ENCODE measurements at places on chromosomes 2 and 18. TPM values are rescaled to one million over a fixed set of nuclear protein-coding genes. Genes with fewer than 3 reads are reported as not detected.

C2orf80 gene
- not detected for total RNA-seq

CCDC68 gene
- total RNA-seq = 8.6 TPM

DNA sequence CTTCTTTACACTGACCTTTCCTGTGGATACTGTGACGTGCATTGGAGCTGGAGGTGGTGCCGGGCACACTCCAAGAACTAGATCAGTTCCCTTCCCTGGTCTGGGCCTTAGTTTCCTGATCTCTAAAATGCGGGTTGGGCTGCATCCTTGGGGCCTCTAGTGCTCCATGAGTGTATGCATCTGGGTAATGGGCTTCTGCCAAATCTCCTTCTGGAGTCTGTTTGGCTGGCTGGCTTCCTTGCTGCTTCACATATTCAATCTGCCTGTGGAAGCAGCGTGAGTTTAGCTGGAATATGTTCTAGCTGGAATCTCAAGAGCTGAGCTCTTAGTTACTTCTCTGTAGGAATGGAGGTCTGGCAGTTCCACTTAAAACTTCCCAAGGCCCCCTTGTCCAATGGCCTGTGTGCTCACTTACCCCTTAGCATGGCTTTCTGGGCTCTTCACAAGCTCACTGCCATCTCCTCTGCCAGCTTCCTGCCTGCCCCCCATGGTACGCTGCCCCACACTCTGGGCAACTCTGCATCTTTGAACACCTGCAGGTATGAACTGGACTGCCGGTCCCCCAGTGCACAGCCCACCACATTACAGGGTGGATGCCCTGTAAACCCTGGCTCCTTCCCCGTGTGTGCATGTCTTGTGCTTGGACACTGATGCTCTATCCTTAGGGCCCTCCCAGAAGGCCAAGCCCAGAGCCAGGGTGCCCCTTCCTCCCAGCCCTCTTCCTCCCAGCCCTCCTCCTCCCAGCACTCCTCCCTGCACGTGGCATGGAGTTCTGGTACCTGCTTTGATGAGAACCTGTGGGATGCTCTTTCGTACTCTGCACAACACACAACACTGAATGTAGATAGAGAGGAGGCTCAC is 103.6 kb upstream of the SMAD2 start:
- peak; percentile 45 for DNase-seq

GRCh38 chr18:59729781-59730180 is 32.6 kb upstream of the CCBE1 start:
- no peak for DNase-seq

DNA sequence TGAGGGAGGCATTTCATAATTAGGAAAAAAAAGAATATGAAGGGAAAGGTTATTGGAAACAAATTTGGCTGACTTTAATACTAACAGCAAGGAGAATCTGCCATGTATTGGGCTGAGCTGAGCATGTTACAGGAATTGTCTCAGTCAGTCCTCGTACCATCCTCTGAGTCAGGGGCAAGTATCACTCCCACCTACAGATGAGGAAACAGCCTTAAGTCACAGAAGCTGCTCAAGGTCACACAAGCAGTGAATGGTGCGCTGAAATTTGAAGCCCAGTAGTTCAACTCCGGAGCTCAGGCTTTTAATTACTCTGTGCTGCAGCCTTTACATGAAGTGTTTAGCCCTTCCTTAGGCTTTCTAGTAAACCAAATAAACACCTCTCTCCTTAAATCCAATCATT is 17.3 kb downstream of the PROKR1 start:
- no peak for DNase-seq

DNA sequence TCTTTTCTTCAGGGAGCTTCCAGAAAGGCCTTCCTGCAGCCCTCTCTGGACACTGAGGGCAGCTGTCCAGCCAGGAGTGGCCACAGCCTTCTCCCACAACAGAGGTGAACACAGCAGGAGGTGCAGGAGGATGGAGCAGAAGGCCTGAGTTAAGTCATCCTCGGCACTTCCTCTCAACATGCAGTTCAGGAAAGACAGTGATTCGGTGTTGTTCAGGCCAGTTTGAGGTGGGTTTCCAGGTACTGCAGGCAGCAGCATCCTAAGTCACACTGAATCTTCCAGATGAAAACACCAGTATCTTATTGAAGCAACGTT is 225.3 kb upstream of the PXDN start:
- no peak for DNase-seq

Data from sciatic nerve (tissue), 2 donors.